ENCODE measurements at places on chromosomes 7 and 10. TPM values are rescaled to one million over a fixed set of nuclear protein-coding genes. Genes with fewer than 3 reads are reported as not detected.

GRCh38 chr7:132752431-132752830, 176.2 kb upstream of the PLXNA4 start:
- no peak overlapping the region for H3K4me3 ChIP-seq
- no peak for DNase-seq
- H3K36me3 ChIP-seq: no peaks in the 10 kb centered on the region
- H3K27ac ChIP-seq: no peak overlapping the region

DNA sequence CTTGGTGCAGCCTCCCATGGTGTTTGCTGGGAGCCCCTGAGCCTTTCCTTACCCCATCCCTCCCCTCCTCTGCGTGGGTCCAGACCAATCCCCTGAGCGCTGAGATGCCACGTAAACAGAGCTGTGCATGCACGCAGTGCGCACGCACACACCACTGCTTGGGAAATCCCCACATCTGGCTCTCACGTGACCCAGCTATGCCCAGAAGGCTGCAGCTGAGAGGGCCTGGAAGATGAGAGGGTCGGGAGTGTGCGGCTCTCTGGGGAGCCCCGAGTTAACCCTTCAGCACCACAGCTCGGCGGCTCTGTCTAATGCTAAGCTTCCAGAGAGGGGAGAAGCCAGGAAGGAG, 177.2 kb downstream of the SH3PXD2A start:
- peaks cover 28% of the 10 kb centered on the region for H3K4me1 ChIP-seq
- H3K4me3 ChIP-seq: no peak overlapping the region
- DNase-seq: peak; percentile 76
- no peaks in the 10 kb centered on the region for H3K36me3 ChIP-seq

DNA sequence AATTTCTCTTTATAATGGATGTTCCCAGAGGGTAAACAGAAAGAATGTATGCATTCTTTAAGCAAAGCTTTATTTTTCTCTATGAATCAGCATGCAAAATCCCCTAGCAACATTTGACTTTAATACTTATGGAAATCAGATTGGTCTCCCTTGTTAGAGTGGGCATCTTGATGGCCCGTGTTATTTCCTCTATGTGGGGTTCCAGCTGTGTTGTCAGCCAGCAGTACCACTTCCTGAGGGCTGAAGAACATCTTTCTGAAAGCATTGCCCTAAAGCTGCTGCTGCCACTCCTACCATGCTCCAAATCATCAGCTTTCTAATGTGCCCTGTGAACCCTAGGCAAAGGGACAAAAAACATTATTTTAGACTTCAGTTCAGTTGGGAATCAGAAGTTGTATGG, 70.4 kb upstream of the HECTD2 start:
- H3K27me3 ChIP-seq: no peaks in the 10 kb centered on the region
- H3K27ac ChIP-seq: no peak overlapping the region
- H3K36me3 ChIP-seq: no peaks in the 10 kb centered on the region
- no peaks in the 10 kb centered on the region for H3K4me1 ChIP-seq

GRCh38 chr10:132248455-132249225, 59.1 kb downstream of the STK32C start:
- no peaks in the 10 kb centered on the region for H3K27me3 ChIP-seq
- H3K4me1 ChIP-seq: no peaks in the 10 kb centered on the region
- H3K36me3 ChIP-seq: no peaks in the 10 kb centered on the region
- no peak overlapping the region for H3K27ac ChIP-seq
- no peak for DNase-seq

DNA sequence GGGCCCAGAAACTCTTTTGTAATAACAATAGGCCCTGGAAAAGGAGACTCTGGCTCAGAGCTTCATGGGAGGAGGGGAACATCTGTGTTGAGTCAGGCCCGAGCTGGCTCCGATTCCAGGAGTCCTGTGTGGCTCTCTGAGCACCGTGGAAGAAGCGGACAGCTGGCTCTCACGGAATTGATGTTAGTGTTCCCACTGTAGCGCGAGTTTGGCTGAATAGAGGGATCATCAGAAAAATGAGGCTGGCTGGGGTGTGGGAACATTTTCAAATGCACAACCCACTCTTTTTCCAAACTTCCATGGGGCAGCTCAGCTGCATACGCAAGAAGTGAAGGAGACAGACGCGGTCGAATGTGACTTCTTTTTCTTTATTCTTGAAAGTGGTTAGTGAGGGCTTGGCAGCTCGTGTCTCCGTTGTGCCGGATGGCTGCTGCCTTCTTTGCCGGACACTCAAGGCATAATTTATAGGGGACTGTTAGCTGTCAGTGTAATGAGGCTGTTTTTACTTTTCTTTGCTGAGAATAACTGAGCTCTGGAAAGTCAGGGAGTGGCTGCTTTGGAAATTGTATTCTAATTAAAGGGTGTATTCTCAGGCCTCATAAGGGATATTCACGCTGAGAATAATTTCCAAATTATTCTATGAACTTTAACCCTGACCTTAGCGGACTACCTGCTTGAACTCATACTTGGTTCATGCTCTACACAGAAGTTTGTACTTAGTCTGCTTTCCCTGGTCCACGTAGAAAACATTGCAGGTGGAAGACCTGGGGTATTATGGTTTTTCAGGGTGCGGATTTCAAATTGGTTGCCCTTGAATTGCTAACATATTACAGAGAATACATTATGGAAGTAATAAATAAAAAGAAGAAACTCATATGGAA, 23.1 kb downstream of the MDFIC start:
- H3K27me3 ChIP-seq: no peaks in the 10 kb centered on the region
- H3K4me3 ChIP-seq: peak overlapping the region; percentile 2
- no peaks in the 10 kb centered on the region for H3K36me3 ChIP-seq
- peaks cover 8% of the 10 kb centered on the region for H3K4me1 ChIP-seq

GRCh38 chr10:125264091-125264490, 103.7 kb upstream of the CTBP2 start:
- no peaks in the 10 kb centered on the region for H3K36me3 ChIP-seq
- no peaks in the 10 kb centered on the region for H3K27me3 ChIP-seq
- H3K4me3 ChIP-seq: no peak overlapping the region
- H3K4me1 ChIP-seq: no peaks in the 10 kb centered on the region
- no peak for DNase-seq
- H3K27ac ChIP-seq: no peak overlapping the region

GRCh38 chr10:31702954-31703353, 225.7 kb downstream of the ARHGAP12 start:
- H3K4me1 ChIP-seq: peaks cover 64% of the 10 kb centered on the region
- no peak for DNase-seq
- H3K4me3 ChIP-seq: no peak overlapping the region
- no peak overlapping the region for H3K27ac ChIP-seq
- H3K36me3 ChIP-seq: no peaks in the 10 kb centered on the region
- H3K27me3 ChIP-seq: no peaks in the 10 kb centered on the region

Gene GRM3
- polyA plus RNA-seq: 0.40 TPM

Gene CYP3A5
- 10.0 TPM for polyA plus RNA-seq

Gene RBP3
- not detected for polyA plus RNA-seq

Gene FKBP9
- 39.8 TPM for polyA plus RNA-seq

Gene ZNF735
- not detected for polyA plus RNA-seq

Gene HACD1
- 20.1 TPM for polyA plus RNA-seq

Gene AP3M1
- 7.7 TPM for polyA plus RNA-seq

Gene VDAC2
- 115 TPM for polyA plus RNA-seq

Gene ASB15
- not detected for polyA plus RNA-seq

Gene ENTPD1
- 12.6 TPM for polyA plus RNA-seq

Data from adrenal gland (tissue), 19 donors.